Stimulated activated CD8-positive, alpha-beta memory T cell treated with anti-CD3 and anti-CD28 coated beads, Interleukin-2, amount 100 ng/mL, for 1 hour (primary cell): ENCODE measurements at places on chromosomes 2 and 18.

GRCh38 chr18:2302012-2302411 is 269.3 kb downstream of the METTL4 start:
- no peak for DNase-seq

GRCh38 chr2:221969087-221969829 is 329.5 kb downstream of the PAX3 start:
- DNase-seq = no peak

- DNase-seq = no peak
Measured at GRCh38 chr2:203936535-203936934, at the start of gene ICOS. ICOS (plus strand) TSS chr2:203936763; CDS start chr2:203936815, 52 bp downstream.

GRCh38 chr2:3635171-3635974 is 22.6 kb upstream of the ALLC start:
- no peak for DNase-seq

DNA sequence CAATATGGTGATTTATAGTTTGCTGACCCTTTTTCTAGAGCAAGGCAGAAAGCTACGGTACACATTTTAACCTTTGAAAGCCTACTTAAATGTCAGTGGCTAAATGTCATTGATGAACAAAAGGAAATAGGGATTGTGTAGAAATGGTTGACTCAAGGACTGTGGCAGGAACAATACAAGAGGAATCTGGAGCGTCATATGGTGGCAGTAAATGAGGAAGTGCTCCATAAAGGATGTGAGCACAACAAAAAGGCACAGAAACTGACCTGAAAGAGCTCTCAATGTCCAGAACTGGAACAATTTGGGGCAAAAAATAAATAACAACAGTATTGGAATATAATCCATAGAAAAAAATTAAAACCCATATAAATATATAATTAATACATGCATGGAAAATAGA is 443.9 kb upstream of the VRK2 start:
- no peak for DNase-seq

DNA sequence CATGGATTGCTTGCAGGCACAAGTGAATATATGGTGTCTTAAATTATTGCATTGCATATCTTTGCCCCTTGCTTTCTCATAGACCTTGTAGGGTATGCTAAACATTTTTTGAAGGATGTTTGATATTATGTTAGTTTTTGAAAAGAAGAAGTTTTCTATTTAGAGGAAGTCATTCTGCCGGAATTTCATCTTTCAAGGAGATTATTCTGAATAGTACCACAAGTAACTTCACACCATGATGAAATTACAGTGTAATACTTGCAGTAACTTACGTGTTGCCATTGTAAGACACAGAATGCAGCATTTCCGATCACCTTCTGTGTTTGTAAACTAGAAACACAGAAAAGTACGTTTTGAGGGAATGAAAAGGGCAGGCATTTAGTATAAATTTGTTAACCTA is 71.9 kb downstream of the ACVR2A start:
- no peak for DNase-seq

DNA sequence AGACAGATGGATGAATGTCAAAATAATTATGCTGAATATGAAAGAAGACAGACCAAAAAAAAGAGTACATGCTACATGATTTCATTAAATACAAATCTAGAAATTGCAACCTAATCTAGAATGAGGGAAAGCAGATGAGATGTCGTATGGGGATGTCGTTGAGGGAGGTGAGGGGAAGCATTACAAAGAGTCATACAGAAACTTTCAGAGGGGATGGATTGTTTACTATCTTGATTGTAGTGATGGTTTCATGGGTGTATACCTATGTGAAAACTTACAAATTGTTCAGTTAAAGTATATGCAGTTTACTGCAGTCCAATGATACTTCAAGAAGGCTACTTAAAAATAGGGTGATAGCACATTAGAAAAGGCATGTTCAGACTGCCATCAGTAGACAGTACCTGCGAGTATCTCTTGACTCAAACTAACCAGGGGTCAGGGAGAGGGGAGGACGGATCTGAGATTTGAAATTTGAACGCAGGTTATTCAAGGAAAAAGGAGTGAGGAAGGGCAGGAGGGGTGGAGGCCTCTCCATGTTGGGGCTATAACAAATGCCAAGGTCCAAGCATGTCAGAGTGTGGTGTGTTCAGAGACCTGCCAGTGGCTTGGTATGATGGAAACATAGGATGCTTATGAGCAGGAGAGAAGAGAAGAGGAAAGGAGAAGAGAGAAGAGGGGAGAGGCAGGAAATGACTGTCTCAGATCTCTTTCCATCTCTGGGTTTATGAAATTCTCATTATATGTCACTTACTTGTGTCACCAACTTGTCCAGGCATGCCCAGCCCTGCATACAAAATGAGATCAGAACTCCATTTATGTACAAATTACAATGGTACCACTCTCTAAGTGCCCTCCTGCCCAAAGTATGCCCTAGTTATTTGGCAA is 257.3 kb upstream of the CXCR4 start:
- DNase-seq = no peak

DNA sequence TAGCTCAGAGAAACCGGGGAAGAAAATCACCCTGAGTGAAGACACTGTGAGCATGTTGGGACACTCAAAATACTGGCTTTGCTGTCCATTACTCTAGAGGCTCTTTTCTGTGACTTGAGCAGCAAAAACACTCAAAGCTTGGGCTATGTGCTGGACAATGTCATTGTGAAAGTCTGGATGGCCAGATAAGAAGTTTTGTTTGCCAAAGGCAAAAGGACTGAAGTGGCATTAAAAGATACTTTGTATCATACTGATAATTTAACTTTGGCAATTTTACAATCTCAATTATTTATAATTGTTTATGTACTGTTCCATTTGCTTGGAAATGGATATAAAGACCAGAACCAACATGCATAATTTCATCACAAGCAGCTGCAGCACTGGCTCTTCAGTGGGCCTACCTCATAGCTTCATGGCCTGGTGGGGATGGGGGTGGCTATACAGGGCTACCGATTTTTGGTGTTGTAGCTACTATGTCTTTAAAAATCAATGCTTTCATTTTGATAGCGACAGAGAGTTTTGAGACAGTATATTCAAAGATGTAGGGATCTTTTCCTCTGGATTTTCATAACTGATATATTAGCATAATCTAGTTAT is 51.1 kb downstream of the RBKS start:
- no peak for DNase-seq

- no peak for DNase-seq
Measured at GRCh38 chr2:47312491-47312850, 90.5 kb upstream of the MSH2 start.

- no peak for DNase-seq
Measured at GRCh38 chr2:209383212-209383611, 40.6 kb upstream of the MAP2 start.

DNA sequence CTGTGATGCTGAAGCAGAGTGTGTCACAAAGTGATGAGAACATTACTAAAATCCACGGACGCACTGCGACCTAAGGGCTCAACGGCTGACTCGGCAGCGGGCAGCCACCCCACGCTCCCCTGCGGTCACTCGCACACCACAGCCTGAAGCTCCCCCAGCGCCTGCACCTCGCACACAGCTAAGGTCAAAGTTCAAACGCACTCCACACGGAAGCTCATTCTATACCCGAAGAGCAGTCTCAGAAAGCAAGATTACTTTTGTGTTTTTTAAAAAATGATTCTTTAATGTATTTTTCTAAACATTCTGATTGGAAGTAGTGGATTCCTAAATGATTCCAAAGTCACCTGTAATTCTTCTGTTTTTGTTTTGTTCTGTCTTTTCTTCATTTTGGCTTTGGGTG is 21.7 kb downstream of the ASPRV1 start:
- DNase-seq = no peak

- DNase-seq = no peak
Measured at GRCh38 chr2:73968357-73968937, 16.3 kb upstream of the TET3 start.

DNA sequence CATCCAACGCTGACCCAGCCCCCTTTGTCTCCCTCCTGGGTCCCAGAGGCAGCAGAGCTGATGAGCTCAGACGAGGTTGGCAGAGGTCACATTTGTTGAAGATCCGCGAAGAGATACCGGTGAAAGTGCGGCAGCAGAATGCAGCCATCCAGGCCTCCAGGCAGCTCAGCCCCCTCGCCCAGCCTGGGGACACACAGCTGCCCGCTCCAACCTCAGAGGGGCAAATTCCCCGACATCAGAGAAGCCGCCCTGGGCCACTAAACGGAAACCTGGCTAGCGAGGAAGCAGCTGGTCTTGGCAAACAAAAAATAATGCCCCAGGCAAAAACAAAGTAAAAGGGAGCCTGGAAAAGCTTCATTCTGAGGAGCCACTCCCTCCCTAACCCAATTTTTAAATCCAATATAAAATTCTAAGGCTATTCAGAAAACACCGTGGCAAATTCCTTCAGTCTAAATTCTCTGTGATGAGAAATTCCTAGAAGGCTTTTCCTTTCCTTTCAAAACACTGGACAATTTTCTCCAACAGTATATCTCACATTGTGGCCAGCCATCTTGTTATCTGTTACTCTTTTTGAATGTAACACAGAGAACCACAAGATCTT is 262.4 kb downstream of the SS18 start:
- no peak for DNase-seq

GRCh38 chr2:165660361-165660760 is 133.7 kb downstream of the GALNT3 start:
- no peak for DNase-seq

GRCh38 chr2:54691445-54692135 is 31.9 kb upstream of the EML6 start:
- no peak for DNase-seq

GRCh38 chr2:23705771-23706612 is 220.9 kb downstream of the ATAD2B start:
- no peak for DNase-seq

- DNase-seq = no peak
Measured at GRCh38 chr2:205698286-205699268, 16.3 kb downstream of the NRP2 start.

DNA sequence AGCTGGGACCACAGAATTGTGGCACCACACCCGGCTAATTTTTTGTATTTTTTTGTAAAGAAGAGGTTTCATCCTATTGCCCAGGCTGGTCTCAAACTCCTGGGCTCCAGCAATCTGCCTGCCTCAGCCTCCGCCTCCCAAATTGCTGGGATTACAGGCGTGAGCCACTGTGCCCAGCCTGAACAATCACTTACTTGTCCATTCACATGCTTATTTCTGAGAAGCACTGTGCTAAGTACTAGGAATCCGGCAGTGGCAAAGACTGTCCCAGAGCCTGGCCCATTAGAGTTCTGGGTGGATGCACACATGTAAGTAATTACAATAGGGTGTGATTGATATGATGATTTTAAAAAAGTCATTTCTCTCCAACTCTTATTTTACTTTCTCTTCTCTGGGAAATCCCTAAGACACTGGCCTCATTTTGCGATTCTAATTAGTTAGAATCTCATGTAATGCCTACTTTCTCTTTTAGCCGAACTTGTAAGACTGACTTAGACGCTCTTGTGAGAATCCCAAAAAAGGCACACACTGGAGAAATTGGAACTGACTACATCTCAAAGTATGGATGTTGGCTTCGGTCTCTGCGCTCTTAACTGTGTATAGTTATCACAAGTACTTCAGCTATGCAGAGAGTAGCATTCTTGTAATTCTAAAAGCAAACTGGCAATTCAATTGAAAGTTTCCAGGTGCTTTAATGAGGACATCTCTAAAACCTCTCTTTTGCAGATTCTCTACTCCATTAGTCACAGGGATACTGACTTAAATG is 567.7 kb downstream of the DCC start:
- DNase-seq = no peak

DNA sequence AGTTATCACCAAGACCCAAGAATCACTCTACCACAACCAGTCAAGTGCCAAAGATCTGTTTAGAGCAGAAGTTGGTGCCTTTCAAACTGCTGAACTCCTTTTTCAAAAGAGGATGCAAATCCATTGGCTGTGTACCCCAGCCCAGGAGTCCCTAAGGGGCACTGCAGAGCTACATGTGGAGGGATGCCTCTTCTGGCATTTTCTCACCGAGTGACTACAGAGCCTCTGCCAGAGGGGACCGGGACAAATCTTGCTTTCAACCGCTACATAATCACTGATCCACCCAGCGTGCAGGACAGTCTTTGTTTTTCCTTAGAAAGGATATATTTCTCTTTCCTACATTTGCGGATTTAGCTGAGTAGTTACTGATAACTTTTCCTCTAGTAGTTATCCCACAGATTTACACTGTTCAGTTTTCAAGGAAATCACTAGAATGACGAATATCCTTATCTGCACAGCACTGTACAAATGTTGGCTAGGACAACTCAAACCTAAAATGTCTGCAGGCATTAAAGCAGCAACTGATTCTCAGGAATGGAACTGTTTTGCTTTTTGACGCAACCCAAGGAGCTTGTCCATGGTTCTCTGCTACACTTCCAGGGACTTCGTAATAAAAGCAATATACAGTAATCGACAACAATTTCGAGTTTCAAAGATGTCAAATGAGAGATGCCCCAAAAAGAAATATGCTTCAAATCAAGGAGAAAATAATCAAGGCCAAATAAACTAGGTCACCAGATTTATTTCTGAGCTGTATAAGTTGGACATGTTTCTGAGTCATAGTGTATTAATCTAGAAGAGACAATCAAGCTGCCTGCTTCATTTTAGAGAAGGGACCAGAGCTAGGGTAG is 24.1 kb downstream of the EPB41L3 start:
- no peak for DNase-seq

DNA sequence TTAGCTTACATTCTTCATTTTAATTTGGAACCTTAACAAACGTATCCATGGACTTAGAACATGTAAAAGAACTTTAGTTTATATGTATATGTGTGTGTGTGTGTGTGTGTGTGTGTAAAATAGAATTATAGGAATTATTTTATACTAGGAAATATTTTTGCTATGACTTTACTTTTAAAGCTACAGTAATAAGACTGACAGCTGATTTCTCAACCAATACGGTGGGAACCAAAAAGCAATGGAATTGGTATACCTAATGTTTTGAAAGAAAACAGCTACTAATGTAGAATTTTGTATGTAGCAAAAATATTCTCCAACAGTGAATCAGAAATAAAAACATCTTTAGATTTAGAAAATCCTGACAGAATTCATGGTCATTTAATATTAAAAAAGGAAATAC is 146.5 kb upstream of the ARL4C start:
- DNase-seq = no peak

DNA sequence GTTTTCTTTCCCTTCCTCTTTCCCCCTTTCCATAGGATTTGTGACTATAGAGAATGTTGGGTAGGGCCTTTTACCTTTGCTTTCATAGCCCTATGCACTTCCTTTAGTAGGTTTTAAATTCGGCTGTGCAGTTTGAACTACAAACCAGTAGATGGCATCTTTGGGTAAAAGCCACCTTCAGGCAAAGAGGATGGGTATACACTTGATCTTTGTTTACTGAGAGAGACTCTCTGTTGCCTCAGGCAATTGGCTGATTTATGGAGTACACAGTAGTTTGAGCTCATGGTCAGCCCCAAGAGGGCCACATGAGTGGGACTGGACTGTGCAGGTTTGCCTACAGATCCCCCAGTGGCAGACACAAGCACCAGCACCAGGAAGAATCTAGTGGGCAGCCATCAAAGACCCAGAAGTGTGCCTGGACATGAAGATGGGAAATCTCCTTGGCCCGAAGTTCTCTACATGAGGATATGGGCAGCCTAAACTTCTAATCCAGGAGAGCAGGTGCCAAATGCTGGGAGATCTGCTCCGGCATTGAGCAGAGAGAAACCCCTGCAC is 1304.3 kb upstream of the DDX18 start:
- no peak for DNase-seq
